ENCODE measurements at places on chromosomes 12 and 14. TPM values are rescaled to one million over a fixed set of nuclear protein-coding genes. Genes with fewer than 3 reads are reported as not detected.
A peak's percentile ranks its signal among the peaks of the same experiment; 100 is the strongest.

GRCh38 chr14:79438696-79439342, 772.5 kb downstream of the DIO2 start:
- no peaks in the 10 kb centered on the region for H3K27me3 ChIP-seq
- no peak overlapping the region for H3K27ac ChIP-seq
- DNase-seq = no peak
- no peaks in the 10 kb centered on the region for H3K4me1 ChIP-seq
- no peaks in the 10 kb centered on the region for H3K36me3 ChIP-seq
- H3K4me3 ChIP-seq = no peak overlapping the region

DNA sequence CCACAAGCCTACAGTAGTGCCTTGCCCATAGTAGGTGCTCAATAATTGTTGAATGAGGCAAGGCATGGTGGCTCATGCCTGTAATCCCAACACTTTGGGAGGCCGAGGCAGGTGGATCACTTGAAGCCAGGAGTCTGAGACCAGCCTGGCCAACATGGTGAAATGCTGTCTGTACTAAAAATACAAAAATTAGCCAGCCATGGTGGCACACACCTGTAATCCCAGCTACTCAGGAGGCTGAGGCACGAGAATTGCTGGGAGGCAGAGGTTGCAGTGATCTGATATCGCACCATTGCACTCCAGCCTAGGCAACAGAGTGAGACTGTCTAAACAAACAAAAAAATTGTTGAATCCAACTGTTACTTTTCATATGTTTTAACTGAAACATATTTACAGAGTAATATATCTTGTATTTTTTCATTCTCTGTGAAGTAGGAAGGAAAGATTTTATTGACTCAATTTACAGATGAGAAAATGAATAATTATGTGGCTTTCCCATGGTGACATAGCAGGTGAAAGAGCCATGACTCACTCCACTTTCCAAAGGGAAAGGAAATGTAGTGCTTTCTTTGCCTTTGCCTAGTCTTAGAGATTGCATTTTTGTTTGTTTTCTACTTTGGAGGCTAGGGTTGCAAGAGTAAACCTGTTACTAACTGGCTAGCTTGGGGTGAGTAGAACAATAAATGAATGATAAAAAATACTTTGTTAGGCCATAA, 95.4 kb upstream of the SLC38A4 start:
- H3K4me1 ChIP-seq = no peaks in the 10 kb centered on the region
- no peak overlapping the region for H3K27ac ChIP-seq
- H3K27me3 ChIP-seq = peaks cover 2% of the 10 kb centered on the region
- no peak overlapping the region for H3K4me3 ChIP-seq
- no peak for DNase-seq
- H3K36me3 ChIP-seq = no peaks in the 10 kb centered on the region

DNA sequence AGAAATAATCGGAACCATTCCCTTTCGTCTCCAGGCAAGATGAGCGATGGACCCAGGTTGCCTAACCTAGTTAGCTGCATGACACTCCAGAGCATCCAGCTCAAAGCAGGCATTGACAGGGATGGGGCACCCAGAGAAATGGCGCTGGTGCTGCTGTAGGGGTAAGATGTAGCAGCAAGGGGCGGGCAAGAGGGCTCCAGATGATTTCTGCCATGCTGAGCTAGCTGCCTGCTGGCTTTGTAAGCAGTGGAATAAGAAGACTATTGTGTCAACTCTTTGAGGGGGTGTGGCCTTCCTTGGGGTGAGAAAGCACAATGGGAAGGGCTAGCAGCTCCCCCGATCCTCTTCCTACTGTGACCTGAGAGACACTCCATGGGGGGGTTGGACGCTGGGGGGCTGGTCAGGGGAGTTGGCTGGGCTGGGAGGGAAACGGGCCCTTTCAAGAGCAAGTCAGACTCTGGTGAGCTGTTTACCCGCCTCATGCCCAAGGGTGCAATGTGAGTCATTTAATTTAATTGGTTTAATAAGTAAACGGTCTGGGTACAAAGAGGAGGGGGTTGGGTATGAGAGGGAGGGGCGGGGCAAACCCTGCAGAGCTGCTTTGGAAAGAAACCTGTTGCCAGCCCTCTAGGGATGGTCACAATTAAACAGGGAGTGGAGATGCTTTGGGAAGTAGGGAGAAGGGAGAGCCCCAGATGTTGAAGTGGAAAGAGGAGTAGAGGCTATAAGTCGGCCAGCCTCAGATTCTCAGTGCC, 50.5 kb downstream of the B4GALNT3 start:
- H3K4me3 ChIP-seq = no peak overlapping the region
- no peak for DNase-seq
- no peaks in the 10 kb centered on the region for H3K27me3 ChIP-seq
- H3K4me1 ChIP-seq = no peaks in the 10 kb centered on the region
- H3K36me3 ChIP-seq = no peaks in the 10 kb centered on the region
- no peak overlapping the region for H3K27ac ChIP-seq

Gene LRP1-AS
- not detected for polyA plus RNA-seq

Gene NANOG
- polyA plus RNA-seq = not detected

DNA sequence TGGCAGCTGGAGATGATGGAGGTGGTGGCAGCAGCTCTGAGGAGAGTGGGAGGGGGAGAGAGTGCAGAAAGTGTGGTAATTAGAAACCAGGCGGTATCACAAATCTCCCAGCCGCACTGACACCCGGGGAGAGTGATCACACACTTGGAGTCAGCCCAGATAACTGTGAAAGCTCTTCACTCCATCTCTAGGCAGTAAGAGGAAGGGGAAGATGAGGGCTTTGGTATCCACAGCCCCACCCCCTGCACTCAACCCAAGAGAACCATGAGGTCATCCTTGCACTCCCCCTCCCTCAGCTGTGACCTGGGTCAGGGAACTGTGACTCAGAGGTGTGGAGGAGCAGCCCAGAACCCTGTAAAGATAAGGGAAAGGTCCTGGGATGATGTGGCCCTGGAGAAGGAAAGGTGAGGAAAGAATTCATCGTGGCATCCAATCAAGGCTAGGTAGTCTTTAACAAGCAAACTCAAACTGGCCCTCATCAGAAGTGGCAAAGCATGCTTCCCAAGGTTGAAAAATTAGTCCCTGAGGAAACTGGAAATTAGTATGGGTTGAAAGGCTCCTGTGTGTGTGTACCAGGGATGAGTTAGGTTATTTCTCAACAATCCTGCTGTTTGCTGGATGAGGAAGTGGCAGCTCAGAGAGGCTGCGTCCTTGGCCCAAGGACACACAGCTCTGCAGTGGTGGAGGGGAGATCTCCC, 111.0 kb upstream of the LHX5 start:
- no peaks in the 10 kb centered on the region for H3K4me1 ChIP-seq
- H3K27me3 ChIP-seq = peaks cover 9% of the 10 kb centered on the region
- no peaks in the 10 kb centered on the region for H3K36me3 ChIP-seq
- no peak overlapping the region for H3K4me3 ChIP-seq

DNA sequence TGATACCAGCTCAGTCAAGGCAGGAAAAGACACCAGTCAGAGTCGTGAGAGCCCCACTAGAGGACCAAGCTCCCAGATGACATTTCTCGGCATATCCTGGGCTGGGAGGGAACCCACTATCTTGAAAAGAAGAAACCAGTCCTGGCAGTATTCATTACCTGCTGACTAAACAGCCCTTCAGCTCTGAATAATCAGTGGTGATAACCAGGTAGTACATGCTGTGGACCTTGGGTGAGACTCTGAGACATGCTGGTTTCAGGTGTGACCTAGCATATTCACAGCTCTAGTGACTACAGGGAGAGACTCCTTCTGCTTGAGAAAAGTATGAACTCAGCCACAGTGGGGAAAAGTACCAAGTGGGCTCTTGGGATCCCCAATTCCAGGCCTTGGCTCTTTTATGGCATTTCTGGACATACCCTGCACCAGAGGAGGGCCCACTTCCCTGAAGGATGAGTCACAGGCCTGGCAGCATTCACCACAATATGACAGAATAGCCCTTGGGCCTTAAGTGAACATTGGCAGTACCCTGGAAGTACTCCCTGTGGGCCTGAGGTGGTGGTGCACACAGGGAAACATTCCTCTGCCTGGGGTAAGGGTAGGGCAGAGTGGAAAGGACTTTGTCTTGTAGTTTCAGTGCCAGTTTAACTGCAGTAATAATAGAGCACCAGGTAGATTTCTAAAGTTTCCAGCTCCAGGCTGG, 82.6 kb upstream of the SLC38A4 start:
- H3K27me3 ChIP-seq = peaks cover 5% of the 10 kb centered on the region
- H3K4me1 ChIP-seq = no peaks in the 10 kb centered on the region
- H3K36me3 ChIP-seq = no peaks in the 10 kb centered on the region
- no peak overlapping the region for H3K4me3 ChIP-seq
- no peak overlapping the region for H3K27ac ChIP-seq
- DNase-seq = no peak

DNA sequence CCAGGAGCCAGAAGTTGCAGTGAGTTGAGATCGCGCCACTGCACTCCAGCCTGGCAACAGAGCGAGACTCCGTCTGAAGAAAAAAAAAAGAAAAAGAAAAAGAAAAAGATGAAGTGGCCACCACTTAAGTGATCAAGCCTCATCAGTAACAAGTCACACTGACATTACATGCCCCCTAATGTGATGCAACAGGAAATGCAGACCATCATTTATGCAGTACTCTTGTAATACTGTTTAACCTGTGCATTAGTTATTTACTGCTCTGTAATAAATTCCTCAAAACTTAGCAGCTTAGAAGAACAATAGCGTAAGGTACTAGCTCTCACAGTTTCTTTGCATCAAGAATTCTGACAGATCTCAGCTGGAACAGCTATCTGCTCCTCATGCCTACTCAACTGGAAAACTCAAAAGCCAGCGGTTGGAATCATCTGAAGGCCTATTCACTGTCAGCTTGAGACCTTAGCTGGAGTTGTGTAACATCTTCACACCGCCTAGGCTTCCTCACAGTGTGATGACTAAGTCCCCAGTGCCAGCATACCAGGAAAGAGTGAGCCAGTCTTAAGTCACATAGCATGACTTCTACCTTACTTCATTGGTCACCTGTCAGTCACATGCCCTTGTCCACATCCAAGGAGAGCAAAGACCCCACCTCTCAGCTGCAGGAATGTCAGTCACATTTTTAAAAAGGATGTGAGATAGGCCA, 31.5 kb downstream of the EPS8 start:
- peaks cover 3% of the 10 kb centered on the region for H3K27me3 ChIP-seq
- no peak overlapping the region for H3K4me3 ChIP-seq
- no peak for DNase-seq
- no peak overlapping the region for H3K27ac ChIP-seq

DNA sequence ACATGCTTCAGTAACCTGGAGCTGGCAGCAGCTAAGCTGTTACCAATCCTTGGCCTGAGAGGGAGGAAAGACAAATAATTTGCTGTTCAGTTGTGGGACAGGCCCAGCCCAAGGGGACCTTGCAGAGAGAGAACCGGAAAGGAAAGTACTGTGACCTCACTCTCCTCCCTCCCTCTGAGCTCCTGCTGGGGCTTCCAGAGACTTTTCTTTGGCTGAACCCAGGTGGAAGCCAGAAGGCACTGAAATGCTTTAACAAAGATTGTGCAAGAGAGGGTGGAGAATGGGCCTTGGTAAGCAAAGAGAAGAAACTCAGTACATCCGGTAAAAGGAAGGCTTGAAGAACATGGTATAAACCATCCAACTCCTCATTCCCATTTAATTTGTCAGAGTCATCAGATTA, 457.1 kb downstream of the GLT1D1 start:
- H3K4me3 ChIP-seq = no peak overlapping the region
- DNase-seq = no peak
- no peaks in the 10 kb centered on the region for H3K4me1 ChIP-seq
- H3K27ac ChIP-seq = no peak overlapping the region

Gene CIROP
- polyA plus RNA-seq = not detected

- H3K4me3 ChIP-seq = no peak overlapping the region
- no peaks in the 10 kb centered on the region for H3K27me3 ChIP-seq
- H3K4me1 ChIP-seq = no peaks in the 10 kb centered on the region
- no peak for DNase-seq
Observed at GRCh38 chr14:72742118-72742837, 151.6 kb downstream of the DPF3 start.

- peaks cover 46% of the 10 kb centered on the region for H3K36me3 ChIP-seq
- H3K4me1 ChIP-seq = no peaks in the 10 kb centered on the region
- DNase-seq = no peak
- H3K4me3 ChIP-seq = no peak overlapping the region
- no peaks in the 10 kb centered on the region for H3K27me3 ChIP-seq
Observed at GRCh38 chr14:80523518-80524117, 312.3 kb upstream of the DIO2 start.

Gene CCNB1IP1
- polyA plus RNA-seq = 21.1 TPM

Gene FOXM1
- polyA plus RNA-seq = 0.87 TPM

DNA sequence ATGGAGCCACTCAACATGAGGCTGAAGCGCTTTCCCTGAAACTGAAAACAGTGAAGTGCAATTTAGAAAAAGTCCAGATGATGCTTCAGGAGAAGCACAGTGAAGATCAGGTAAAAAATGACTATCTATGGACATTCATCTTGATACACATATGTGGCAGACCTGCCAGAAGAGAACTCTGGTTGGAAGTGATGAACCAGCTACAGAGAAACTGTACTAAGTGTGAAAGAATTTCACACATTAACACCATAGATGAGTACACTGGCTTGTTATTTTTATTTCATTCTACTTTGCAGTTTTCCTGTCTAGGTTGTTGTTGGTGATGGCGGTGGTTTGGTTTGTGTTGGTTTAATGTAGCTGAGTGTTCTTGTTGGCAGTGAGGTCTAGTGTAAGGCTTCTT, 174.7 kb downstream of the ESR2 start:
- DNase-seq = no peak
- H3K27ac ChIP-seq = no peak overlapping the region
- no peak overlapping the region for H3K4me3 ChIP-seq
- peaks cover 79% of the 10 kb centered on the region for H3K36me3 ChIP-seq

GRCh38 chr12:107253361-107253760, 160.0 kb upstream of the CRY1 start:
- DNase-seq = no peak
- no peak overlapping the region for H3K4me3 ChIP-seq
- H3K36me3 ChIP-seq = no peaks in the 10 kb centered on the region
- peaks cover 4% of the 10 kb centered on the region for H3K27me3 ChIP-seq

DNA sequence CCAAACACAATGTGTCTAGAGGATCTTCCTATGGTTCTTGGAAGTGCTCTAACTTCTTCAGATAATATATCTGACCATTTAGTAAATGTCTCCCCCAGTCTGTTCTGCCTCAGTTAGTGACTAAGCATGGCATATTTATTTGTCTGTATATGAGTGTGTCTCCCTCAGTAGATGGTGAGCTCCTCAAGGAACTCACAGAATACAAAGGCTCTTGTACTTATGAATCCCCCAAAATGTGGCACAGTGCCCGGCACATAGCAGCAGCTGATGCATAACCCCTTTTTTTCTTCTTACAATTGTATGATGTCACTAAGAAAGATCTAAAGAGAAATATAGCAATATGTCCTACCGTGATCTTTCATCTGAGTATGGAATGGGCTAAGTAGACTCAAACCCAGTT, 264.7 kb upstream of the PRICKLE1 start:
- no peak overlapping the region for H3K27ac ChIP-seq
- H3K36me3 ChIP-seq = no peaks in the 10 kb centered on the region
- H3K4me1 ChIP-seq = no peaks in the 10 kb centered on the region

- H3K36me3 ChIP-seq = no peaks in the 10 kb centered on the region
- H3K4me1 ChIP-seq = peaks cover 66% of the 10 kb centered on the region
- H3K27me3 ChIP-seq = no peaks in the 10 kb centered on the region
- peak overlapping the region; percentile 84 for H3K4me3 ChIP-seq
- peak overlapping the region; percentile 90 for H3K27ac ChIP-seq
Observed at GRCh38 chr12:47361389-47362021, 281.7 kb upstream of the AMIGO2 start.

Gene GLIPR1L1
- not detected for polyA plus RNA-seq

- no peak for DNase-seq
- H3K27ac ChIP-seq = no peak overlapping the region
- H3K4me3 ChIP-seq = no peak overlapping the region
Observed at GRCh38 chr12:63822352-63822751, 22.1 kb upstream of the SRGAP1 start.

- no peaks in the 10 kb centered on the region for H3K27me3 ChIP-seq
- DNase-seq = no peak
- H3K27ac ChIP-seq = no peak overlapping the region
- no peaks in the 10 kb centered on the region for H3K36me3 ChIP-seq
- H3K4me1 ChIP-seq = no peaks in the 10 kb centered on the region
Observed at GRCh38 chr12:75183967-75184366, 25.7 kb downstream of the KCNC2 start.

Gene FGF23
- polyA plus RNA-seq = not detected
